ENCODE measurements at places on chromosomes 2 and 18.

DNA sequence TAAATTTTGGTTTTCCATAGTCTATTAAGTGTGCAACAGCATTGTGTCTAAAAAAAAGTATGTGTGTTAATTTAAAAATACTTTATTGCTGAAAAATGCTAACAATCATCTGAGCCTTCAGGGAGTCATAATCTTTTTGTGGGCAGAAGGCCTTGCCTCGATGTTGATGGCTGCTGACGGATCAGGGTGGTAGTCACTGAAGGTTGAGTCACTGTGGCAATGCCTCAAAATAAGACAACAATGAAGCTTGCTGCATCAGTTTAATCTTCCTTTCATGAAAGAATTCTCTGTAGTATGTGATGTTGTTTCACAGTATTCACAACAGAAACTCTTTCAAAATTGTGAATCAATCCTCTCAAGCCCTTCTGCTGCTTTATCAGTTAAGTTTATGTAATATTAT, 31.3 kb downstream of the HDHD2 start:
- no peak for DNase-seq

- peak; percentile 47 for DNase-seq
Observed at GRCh38 chr2:27049422-27050280, 1.8 kb upstream of the AGBL5 start.

DNA sequence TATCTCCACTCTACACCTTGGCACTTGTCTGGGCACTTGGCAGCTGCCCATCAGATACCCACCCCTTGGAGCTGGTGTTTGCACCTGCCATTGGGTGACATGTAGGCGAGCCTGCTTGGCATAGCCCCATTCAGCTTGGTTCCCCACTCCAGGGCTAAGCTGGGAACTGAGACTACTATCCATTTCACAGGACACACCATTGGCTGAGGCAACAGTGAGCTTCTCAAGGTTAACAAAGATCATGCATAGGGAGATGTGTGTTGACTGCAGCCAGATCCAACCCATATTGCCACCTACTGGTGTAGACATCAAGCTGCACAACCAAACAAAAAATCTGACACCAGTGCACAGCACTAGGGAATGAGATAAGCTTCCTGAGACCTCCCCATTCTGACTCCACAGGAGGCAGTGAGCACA, 1389.8 kb upstream of the TMEFF2 start:
- no peak for DNase-seq

GRCh38 chr2:1607971-1608688, 136.2 kb downstream of the PXDN start:
- no peak for DNase-seq

DNA sequence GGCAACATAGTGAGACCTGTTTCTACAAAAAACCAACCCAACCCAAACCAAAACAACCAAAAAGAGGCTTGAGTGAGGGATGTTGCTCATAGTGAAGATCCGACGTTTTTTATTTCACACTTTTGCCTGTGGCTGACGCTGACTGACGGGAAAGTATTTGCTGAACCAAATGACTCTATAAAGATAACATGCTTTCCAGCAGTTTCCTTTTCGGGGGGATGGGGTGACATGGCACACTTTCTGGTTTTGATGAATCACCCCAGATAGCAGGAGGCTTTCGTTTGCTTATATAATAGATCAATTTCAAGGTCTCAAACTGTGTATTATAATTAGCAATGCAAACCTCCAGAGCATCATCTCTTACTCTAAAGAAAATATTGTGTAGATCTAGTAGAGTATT, 150.8 kb downstream of the AQP4 start:
- DNase-seq = no peak

GRCh38 chr18:34806527-34806926, 96.4 kb downstream of the DTNA start:
- no peak for DNase-seq

Data from stimulated activated CD8-positive, alpha-beta memory T cell treated with anti-CD3 and anti-CD28 coated beads, Interleukin-15, amount 100 ng/mL, for 24 hours (primary cell).